ENCODE measurements at places on chromosomes 7 and 10.
A peak's percentile ranks its signal among the peaks of the same experiment; 100 is the strongest.

DNA sequence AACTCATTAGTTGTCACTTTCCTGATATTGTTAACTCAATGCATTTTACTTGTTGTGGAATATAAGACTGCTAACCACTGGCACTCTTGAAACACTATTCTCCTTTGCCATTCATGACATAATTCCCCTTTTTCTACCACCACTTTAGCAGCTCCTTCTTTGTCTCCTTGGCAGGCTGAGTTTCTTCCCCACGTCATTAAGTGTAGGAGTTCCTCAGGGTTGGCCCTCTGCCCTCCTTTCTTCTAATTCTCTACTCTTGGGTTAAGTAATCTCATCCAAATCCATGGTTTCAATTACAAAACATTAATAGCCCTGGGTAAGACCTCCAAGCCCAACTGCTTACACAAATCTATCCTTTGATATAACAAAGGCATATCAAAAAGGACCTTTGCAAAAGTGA lies 175.1 kb downstream of the HGF start:
- no peak for DNase-seq

DNA sequence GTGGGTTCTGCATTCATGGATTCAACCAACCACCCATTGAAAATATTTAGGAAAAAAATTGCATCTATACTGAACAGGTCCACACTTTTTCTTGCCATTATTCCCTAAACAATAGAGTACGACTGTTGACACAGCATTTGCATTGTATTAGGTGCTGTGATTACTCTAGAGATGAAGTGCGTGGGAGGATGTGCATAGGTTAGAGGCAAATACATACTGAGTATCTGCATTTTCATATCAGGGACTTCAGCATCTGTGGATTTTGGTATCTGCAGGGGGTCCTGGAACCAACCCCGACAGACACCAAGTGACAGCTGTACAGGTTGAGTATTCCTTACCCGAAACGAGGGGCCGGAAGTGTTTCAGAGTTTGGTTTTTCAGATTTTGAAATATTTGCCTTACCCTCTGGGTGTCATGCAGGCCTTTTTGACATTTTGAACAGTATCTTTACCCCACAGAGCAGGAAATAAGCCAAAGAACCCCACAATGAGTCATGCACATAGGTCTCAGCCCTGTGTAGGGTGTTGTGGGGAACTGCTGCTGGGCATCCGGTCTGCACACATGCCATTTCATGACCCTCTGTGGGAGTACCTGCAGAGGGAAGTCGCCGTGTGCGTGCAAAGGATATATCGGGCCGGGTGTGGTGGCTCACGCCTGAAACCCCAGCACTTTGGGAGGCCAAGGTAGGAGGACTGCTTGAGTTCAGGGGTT lies 14.5 kb downstream of the NUDT5 start:
- DNase-seq, result peak; percentile 73

DNA sequence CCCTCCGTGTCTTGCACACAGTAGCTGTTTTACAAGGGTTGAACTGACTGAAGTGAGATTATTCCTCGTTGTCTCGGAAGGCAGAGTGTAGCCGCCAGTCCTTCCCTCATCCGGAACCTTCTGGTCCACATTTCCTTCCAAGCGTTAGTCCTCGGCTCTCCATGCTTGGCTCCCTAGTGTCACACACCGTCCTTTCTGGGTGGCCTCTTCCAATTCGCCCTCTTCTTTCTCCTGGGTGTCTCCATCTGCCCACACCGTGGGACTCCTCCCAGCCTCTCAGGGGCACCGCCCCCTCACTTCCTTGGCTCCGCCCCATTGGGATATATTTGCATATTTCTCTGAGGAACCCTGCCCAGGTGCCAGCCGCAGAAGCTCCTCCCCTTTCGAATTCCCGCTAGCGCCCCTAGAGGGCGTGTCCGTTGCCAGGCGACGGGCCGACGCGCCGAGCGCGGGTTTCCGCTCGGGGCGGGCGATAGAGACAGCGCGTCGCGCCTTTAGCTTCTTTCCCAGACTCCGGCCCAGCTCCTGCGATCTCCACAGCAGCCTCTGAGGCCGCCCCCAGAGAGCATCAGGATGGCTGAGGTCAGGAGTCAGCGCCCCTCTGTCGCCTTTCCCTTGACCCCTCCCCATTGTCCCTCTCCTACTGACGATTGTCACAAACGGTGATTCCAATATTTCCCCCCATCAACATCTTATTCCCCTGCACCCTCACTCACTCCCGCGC lies at the start of gene CFAP58:
CFAP58 (plus strand) TSS at position 509 of the 724 bp plus-strand sequence; CDS start at position 574, 65 bp downstream.
- DNase-seq, result peak; percentile 93

- peak; percentile 66 for DNase-seq
Measured at GRCh38 chr7:149621776-149622175, 124.2 kb upstream of the ZNF746 start.

DNA sequence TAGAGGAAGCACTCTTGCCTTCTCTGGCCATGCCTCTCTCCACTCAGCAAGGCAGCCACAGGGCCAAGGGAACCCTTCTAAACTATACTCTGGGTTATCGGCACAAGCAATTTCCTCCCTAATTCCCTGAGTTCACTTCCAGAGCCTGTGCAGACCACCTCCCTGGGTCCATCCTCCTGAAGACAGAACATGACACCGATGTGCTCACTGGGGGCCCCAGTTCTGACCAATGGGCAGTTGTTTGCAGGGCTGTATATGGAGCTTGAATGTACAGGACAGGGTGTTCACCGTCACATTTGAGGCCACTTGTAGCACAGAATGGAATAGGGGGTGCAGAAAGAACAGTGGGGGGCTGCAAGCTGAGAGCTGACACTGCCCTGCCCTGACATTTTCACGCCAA lies 77.7 kb downstream of the TFEC start:
- DNase-seq, result no peak

GRCh38 chr7:50821457-50822008 lies 38.8 kb upstream of the GRB10 start:
- no peak for DNase-seq

GRCh38 chr7:40199076-40199802 lies 64.4 kb downstream of the SUGCT start:
- no peak for DNase-seq

DNA sequence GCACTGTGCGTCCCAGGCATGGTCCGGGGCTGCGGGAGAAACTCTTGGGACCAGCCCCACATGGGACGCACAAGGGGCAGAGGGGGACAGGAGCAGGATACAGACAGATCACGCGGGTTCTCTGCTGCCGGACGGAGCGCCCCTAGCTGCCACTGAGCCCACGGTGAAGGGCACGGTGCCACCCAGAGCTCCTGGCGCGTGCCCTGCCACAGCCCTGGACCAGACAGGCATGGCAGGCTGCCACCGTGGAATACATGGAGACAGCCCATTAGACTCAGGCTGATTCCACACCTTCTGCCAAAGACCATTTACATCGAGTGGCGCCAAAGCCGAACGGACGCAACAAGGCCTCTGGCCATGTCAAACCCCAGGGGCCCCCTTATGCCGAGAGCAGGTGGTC lies 90.4 kb downstream of the MAD1L1 start:
- DNase-seq, result no peak

- DNase-seq, result no peak
Measured at GRCh38 chr10:121594623-121595350, 3.5 kb downstream of the FGFR2 start.

- no peak for DNase-seq
Measured at GRCh38 chr7:89618274-89618673, 536.0 kb upstream of the STEAP1 start.

Measured in activated CD4-positive, alpha-beta T cell treated with anti-CD3 and anti-CD28 coated beads for 48 hours (primary cell).